ENCODE measurements at places on chromosomes 6 and 20.

DNA sequence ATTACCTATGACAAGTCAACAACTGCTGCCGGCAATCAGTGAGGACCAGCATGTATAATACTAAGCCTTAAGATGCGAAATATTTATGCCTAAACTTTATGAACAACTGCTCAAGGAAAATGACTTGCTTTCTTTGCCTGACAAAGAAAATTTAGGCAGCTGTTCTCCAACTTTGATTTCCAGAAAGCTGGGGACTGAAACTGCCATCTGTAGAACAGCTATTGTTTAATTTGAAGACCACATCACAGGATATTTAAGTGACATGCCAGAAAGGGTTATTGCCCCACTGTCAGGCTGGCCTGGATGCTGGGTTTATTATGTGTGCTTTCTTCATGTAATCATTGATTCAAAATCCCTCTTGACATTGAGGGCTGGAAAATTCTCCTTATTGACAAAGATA lies 153.9 kb upstream of the ENPP5 start:
- no peak for DNase-seq

- DNase-seq: no peak
Measured at GRCh38 chr20:35359335-35359950, 52.3 kb downstream of the UQCC1 start.

DNA sequence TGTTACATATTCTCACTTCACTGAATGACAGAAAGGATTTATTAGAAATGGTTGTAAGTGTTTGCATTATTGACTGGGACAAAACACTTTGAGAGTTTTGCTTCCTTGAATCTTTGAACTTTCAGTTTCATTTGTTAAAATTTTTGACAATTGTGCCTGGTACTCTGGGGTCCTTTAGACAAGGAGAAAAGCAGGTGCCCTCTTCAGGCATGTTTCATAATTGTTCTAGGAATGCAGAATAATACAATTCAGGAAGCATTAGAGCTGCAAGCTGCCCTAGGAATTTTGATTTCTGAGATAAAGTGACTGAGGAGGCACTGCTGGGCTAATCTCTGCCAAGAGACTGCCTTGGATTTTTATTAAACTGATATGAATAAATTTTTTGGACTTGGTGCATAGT lies 49.7 kb downstream of the TOP1 start:
- DNase-seq: no peak

- no peak for DNase-seq
Measured at GRCh38 chr20:37526238-37526838, 1.3 kb downstream of the BLCAP start.

DNA sequence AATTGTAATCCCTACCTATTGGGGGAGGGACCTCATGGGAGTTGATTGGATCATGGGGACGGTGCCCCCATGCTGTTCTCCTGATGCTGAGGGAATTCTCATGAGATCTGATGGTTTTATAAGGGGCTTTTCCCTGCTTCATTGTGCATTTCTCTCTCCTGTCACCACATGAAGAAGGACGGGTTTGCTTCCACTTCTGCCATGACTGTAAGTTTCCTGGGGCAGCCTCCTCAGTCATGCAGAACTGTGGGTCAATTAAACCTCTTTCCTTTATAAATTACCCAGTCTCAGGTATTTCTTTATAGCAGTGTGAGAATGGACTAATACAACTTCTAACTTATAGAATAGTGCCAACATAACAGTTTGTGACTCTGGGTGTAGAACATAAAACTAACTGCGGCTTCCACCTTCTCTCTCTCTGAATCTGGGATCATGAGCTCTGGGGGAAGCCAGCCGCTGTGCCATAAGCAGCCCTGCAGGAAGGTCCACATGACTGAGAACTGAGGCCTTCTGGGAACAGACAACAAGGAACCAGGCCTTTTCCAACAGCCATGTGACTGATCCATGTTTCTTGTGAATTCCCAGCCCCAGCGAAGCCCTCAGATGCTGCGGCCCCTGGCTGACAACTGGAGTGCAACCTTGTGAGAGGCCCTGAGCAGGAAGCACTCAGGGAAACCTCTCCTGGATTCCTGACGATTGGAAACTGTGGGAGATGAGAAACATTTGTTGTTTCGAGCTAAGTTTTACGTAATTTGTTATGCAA lies 3.4 kb upstream of the HLA-A start:
- DNase-seq: no peak

DNA sequence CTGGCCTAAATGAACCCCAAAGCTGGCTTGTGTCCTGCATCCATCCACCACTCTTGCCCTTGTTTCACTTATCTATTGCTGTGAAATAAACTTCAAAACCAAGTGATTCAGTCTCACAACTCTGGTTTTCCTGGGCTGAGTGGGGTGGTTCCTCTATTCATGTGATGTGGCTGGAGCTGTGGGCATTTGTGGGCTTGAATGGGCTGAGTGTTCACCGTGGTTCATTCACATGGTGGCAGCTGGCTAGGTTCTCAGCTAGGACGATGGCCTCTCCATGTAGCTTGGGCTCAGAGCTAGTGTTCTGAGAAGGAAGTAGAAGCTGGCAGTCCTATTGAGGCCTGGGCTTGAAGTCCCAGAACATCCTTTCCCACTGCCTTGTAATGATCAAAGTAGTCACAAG lies 30.4 kb downstream of the FKBP1A start:
- DNase-seq: no peak

DNA sequence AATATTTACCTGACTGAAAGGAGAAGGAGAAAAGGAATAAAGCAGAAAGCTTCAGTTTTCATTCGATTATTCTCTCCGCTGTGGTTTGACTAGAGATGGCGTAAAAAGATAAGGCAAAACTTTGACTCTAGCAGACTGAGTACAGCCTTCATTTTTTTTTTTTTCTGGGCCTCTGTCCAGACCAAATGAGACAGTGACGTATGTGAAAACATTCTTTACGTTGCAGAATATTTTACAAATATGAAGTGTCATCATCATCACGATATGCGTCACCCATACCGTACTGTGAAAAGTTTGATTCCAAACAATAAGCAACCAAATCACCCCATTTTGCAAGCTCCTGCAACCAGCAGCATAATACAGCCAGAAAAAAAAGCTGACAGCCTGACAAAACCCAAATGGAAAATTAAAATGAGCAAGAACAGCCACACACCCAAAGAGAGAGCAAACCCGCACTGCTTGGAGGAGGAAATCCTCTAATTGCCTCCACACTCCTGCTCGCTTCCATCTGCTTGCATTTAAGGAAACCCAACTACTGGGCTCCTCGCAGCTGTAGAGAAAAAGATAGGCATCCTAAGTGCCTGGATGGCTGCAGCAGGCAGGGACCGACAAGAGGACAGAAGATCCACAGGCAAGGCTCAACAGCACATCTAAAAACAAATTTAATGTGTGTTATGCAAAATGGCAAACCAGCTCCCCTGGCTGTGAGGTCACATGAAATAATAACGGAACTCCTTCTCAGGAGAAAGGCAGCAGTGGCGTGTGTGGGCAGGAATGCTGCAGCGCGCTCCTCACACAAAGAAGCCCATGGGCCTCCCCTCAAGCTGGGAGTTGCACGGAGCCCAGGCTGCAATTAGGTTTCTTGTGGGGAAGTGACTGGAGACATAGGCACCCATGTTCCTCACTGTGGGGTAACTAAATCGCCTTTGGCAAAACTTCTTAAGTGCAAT lies 113.1 kb downstream of the FYN start:
- DNase-seq: no peak

GRCh38 chr20:21450572-21450971 lies 53.2 kb upstream of the NKX2-4 start:
- no peak for DNase-seq

- peak; percentile 36 for DNase-seq
Measured at GRCh38 chr20:56247954-56248782, at the start of gene MC3R. Gene MC3R (plus strand): TSS chr20:56248732. CDS start chr20:56248844, 112 bp downstream.

DNA sequence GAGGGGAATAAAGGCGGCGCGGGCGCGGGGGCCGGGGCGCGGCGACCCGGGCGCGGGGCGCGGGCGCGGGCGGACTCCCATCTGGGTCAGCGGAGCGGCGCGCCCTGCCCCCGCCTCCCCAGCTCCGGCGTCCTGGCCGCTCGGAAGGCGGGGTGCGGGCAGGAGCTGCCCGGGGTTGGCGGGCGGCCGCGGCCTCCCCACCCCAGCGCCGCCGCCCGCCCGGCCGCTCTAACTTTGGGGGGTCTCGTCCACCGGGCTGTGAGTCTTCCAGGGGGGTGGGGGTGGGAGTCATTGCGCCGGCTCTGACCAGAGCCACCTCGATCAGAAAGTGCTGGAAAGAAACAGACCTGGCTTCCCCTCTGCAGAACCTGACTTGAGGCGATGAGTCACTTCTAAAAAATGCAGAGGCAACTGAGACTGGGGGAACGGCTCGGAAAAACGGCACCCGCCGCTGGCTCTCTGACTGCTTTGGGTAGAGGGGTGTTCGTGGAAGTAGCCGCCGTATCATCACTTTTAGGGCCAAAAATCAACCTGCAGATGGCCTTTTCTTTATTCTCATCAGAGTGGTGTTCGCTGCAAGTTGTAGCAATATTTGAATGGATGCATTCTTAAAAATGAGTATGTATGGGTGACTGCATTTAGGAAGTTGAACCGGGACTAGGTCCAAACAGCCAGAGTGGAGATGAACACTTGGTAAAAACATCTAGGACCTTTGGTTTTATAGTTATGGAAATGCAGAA lies 667 bp downstream of the CAP2 start:
- DNase-seq: peak; percentile 35

GRCh38 chr6:119350202-119350951 lies 816 bp upstream of the MAN1A1 start:
- DNase-seq: no peak

- no peak for DNase-seq
Measured at GRCh38 chr6:3211681-3212080, 15.8 kb downstream of the TUBB2B start.

GRCh38 chr20:17624070-17624469 lies 54.2 kb downstream of the DSTN start:
- no peak for DNase-seq

GRCh38 chr6:38978139-38978704 lies 70.4 kb upstream of the GLP1R start:
- DNase-seq: no peak

DNA sequence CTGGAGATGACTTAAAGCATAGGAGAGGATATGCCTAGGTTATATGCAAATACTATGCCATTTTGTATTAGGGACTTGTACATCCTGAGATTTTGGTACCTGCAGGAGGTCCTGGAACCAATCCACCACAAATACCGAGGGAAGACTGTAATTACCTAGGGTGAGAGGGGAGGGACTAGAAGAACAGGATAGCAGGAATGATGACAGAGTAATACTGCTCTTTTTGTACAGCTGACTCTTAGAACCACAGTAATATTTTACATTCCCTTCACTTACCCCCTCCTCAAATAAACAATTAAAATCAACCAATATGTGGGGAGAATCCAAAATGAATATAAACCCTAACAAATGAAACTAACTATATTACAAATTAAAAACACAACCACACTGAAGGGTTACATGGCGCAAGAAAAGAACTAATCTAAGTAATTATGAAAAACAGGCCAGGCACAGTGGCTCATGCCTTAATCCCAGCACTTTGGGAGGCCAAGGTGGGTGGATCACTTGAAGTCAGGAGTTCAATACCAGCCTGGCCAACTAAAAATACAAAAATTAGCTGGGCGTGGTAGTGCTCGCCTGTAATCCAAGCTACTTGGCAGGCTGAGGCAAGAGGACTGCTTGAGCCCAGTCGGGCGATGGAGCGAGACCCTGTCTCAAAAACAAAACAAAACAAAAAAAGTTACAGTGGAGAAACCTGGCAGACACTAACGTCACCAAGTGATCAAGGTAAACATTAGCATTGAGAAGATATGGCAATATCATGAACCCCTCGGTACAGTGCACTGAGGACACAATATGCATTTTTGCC lies 37.1 kb downstream of the MAP1LC3A start:
- peak; percentile 78 for DNase-seq

DNA sequence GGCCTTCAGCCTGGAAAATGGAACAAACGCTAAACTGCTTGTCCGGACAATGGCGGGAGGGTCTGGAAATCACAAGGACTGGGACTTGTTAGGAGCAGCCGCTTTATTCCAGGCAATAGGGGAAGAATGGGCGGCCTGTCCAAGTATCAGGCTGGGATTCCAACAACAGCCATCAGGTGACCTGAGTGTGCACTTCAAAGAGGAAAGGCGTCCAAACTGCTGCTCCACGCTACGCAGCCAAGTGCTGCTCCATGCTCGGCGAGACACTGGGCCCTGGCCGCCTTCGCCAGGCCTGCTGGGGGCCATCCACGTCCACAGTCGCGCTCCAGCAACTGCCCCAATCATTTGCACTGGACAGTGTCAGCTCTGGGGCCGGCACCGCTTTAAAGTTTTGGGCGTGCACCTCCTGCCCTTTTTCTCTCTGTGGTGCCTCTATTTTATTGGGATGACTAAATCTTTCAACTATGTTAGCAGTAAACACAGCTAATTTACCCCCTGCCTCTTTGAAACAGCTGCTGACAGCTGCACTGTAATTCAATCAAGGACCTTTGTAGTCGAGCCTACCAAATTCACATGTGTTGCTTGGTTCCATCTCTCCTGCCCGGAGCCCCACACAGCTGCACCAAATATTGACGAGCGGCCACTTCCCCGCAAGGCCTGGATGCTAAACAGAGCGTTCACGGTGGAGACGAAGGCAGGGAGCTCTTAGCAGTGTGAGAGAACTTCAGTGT lies 98.3 kb downstream of the BMP7 start:
- no peak for DNase-seq

GRCh38 chr6:16209539-16209938 lies 28.8 kb upstream of the GMPR start:
- no peak for DNase-seq

DNA sequence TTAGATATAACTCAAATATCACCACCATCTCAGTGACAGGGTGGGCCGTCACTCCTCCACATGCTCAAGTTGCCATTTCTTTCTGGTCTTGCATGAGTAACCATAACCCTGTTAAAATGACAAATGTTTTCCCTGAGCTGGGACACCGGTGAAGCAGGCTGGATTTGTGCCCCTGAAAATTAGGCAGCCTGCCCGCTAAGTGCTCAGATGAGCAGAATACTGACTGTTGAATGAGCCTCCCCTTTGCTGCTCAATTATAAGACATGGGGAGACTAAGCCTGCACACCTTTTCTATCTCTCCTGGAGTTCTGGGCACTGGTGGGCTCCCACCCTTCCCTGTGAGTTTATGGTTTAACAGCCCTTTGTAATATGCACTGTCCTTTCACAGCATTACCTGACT lies 161.8 kb downstream of the SLC24A3 start:
- DNase-seq: no peak

DNA sequence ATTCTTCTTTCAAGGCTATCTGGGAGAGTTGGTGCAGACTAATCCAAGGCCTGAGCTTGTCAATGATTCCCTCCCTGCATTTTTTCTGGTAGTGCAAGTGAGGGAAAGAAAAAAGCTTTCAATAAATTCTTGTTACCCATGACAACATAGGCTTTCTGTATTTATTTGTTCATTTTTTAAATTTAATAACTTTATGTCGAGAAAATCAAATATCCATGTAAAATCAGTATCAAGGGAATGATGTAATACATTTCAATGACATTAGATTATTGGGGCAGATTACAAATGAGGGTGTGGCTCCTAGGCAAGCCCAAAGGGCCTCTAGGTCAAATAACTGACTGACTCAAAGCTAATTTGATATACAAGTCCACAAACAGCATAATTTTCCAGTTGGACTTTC lies 104.0 kb downstream of the GJA1 start:
- no peak for DNase-seq

- DNase-seq: no peak
Measured at GRCh38 chr6:20533746-20534294, 437 bp upstream of the CDKAL1 start.

All from NCI-H2081 (cell line).